NCI-H69 (cell line): ENCODE measurements at places on chromosomes 11 and 22.

DNA sequence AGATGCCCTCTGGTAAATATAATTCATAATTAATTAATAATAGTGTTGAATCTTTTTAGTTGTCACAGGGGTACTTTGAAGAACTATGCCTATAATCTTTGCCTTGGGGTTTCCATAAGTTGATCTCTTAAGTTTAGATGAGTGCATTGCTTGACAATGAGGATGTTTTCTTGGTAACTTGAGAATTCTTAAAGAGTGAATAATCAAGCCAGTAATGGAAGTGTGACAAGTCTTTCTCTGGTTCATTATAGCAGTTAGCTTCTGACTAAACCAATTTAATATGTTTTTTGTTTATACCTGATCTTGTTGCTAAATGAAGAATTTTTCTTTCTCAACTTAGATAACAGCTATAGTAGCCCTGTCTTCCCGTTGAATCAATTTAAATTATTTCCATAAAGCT is 46.2 kb downstream of the ATXN10 start:
- no peak for DNase-seq

DNA sequence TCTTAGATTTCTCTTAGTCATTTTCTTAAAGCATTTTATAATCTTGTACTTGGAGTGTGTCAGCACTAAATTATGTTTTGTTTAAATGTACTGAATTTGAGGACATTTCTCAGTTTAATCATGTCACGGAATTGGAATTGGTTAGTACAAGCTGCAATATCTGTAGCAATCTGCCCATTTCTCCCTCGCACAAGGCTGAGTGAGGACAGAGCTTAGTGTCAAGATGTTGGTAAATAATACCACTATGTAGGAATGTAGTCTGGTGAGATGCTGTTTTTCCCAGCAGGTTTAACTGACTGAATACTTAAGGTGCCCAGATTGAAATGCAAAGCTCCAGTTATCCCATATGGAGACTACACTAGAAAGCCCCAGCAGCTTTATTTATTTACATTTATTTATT is 30.6 kb downstream of the SREBF2 start:
- no peak for DNase-seq

GRCh38 chr11:93747122-93747521 is 5.7 kb downstream of the C11orf54 start:
- DNase-seq, result no peak

GRCh38 chr11:28767574-28767973 is 659.4 kb downstream of the METTL15 start:
- DNase-seq, result no peak

DNA sequence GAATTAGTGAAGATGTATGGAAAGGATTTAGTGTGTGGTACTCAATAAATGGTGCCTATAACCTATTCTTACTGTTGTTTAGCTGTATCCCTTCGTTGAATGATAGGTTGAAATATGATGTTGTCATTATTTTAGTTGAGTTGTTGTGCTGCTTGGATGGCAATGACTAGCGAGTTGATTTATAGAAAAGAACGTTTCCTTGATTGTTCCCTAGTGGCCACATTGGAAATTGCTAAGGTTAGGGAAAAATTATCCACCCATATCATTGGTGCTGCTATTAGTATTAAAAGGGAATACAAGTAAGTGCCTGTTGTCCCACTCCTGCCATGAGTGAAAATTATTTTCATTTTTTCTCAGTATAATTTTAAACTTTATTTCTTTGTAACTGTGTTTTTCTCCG is 14.5 kb downstream of the EMSY start:
- DNase-seq, result peak; percentile 18

GRCh38 chr11:2929950-2930703 is 907 bp upstream of the PHLDA2 start:
- DNase-seq, result peak; percentile 87

DNA sequence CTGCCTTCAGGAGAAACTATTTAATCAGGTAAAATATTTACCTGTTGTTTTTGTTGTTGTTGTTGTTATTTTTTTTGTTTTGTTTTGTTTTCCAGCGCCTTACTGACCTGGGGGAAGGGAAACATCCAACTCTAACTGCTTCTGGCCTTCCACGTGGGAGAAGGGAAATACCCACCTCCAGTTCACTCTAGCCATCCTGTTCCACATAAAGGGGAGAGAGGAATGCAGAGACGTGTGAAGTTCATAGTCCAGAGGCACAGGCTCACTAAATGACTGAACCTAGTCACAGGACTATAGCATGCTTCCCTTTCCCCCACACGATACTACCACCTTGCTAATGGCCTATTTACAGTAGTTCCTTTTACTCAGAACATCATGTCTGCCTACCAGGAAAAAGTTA is 72.4 kb upstream of the VSTM5 start:
- no peak for DNase-seq

- no peak for DNase-seq
These were observed 11.3 kb downstream of the TRMU start for GRCh38 chr22:46346680-46347405.

DNA sequence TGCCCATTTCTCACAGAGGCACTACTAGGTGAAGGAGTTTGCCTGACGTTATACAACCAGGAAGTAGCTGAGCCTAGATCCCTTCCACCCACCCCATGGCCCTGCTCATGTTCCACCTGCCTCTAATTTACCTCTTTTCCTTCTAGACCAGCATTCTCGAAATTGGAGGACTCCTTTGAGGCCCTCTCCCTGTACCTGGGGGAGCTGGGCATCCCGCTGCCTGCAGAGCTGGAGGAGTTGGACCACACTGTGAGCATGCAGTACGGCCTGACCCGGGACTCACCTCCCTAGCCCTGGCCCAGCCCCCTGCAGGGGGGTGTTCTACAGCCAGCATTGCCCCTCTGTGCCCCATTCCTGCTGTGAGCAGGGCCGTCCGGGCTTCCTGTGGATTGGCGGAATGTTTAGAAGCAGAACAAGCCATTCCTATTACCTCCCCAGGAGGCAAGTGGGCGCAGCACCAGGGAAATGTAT is 14.1 kb downstream of the PIK3IP1 start:
- no peak for DNase-seq
